ENCODE measurements at places on chromosomes 4 and X.
A peak's percentile ranks its signal among the peaks of the same experiment; 100 is the strongest.

- ATAC-seq = no peak
Observed at GRCh38 chr4:1471443-1472147, 65.4 kb upstream of the NKX1-1 start.

DNA sequence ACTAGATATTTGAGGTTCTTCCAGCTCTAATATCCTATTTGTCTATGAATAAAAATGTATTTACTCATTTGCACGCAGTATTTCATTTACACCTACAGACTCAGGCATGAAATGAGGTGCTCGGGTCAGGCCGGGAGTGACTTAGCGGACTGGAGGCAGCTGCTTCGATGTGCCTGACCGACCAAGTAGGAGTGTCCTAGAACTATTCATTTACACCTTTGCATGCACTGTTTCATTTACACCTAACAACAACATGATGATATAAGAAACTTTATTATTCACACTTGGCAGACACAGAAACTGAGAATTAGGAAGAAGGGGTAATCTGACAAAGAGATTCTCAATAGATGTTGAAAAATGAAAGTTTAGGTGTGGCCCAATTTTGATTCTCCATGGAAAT lies 28.7 kb upstream of the FAT1 start:
- ATAC-seq = no peak

- ATAC-seq = no peak
Observed at GRCh38 chr4:4711902-4712301, 147.6 kb upstream of the MSX1 start.

GRCh38 chr4:1511441-1512041 lies 105.3 kb upstream of the NKX1-1 start:
- ATAC-seq = peak; percentile 24

DNA sequence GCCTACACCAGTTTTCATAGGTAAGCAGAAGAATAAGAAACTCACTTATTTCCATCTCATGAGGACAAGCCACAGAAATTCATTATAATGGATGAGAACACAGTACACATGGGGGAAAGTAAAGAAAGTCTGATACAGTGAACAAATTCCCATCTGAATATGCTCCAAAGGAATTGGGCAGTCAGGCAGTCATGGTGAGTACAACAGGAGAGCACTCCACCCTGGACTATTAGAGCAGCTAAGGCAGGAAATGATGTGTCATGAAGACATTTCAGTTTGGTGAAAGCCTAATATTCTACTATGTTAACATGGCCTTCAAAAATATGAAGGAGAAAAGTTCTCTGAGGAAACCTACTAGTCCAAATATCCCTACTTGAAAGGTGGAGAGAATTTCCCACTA lies 92.0 kb upstream of the PRDX4 start:
- no peak for ATAC-seq

DNA sequence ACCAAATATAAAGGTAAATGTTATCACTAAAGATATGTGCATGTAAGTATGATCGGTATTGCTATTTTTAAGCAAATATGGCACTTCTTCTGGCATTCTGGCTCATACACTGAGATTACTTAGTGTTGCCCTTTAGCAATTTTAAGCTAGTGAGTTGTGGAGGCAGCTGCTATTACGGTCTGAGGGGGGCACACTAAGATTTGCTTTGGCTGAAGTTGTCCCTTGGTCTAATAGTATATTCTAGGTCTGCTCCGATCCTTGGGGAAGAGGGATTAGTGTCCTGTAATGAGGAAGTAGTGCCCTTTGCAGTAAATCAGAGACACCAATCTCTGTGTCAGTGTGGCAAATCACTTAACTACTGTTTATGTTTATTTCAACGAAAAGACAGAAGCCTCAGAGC lies 196.5 kb upstream of the FTHL17 start:
- no peak for ATAC-seq

GRCh38 chrX:65513610-65514009 lies 21.0 kb downstream of the LAS1L start:
- ATAC-seq = no peak

DNA sequence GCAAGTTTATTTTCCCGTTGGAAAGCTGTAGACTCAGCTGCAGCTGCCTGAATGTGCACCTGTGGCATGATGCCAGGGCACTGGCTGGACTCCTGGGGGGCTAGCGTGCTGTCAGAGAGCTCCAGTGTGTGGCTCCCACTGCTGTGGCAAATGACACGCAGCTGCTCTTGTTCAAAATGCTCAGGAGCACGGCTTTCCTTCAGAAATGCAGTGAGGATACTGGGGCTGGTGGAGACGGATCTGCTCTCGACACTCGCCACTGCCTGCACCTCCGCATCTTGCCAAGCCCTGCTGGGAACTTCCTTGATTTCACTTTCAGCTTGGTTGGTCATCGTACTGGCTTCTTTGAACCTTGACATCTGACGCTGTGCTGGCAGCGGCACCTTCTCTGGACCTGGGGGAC lies 58.7 kb downstream of the GPRIN3 start:
- no peak for ATAC-seq

- no peak for ATAC-seq
Observed at GRCh38 chrX:81336455-81337152, 134.7 kb downstream of the SH3BGRL start.

- ATAC-seq = no peak
Observed at GRCh38 chr4:158428242-158428641, 93.4 kb upstream of the RXFP1 start.

DNA sequence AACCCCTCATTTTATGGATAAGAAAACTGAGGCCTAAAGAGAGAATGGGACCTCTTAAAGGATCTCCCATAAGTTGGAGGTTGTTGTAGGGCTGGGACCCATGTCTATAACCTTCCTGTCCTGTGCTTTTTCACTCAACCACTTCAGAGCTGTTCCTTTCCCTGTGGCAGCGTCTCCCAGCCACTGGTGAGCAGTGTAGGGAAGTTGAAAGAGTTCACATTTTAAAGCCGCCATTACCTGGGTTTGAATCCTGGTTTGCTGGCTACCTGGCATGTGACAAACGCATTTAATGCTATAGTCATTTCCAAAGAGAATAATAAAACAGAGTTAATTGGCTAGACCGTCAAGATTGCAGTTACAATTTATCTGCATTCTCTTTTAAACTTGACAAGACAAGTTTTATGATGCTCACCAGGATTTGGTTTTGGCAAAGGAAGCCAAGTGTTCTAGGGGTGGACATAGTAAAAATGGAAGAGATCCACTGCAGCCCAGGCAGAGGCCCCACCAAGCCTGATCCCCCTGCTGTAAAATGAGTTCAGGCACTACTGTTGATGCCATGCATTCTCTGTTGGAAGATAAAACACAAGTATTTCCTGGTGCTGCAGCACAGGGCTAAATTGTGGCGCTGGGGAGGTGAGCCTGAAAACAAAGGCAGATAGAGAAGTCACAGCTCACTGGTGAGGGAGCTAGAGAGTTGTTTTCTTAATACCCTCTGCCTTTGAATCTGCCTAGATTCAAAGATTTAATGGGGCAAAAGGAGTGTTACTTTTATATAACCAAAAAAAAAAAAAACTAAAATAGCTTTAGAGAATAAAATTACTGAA lies 218.7 kb downstream of the NWD2 start:
- ATAC-seq = no peak

GRCh38 chr4:73308286-73308685 lies 49.7 kb upstream of the ANKRD17 start:
- no peak for ATAC-seq

DNA sequence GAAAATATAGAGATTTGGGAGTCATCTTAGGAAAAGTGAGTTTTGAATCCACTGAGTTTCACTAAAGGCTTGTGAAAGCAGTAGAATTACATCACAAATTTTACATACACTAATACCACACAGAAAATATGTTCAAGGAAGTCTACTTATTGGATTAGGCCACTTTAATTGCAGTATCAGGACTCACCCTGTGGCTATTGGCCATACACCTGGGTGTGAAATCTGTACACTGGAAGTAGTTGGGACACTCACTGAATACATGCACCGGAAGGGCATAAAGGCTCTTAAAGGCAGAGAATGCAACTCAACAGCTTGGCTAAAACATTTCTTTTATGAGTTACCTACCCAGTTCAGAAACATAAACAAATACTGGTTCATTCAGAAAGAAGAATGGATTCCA lies 19.8 kb downstream of the MAOB start:
- ATAC-seq = peak; percentile 77

- ATAC-seq = no peak
Observed at GRCh38 chr4:177283167-177283566, 26.5 kb upstream of the NEIL3 start.

DNA sequence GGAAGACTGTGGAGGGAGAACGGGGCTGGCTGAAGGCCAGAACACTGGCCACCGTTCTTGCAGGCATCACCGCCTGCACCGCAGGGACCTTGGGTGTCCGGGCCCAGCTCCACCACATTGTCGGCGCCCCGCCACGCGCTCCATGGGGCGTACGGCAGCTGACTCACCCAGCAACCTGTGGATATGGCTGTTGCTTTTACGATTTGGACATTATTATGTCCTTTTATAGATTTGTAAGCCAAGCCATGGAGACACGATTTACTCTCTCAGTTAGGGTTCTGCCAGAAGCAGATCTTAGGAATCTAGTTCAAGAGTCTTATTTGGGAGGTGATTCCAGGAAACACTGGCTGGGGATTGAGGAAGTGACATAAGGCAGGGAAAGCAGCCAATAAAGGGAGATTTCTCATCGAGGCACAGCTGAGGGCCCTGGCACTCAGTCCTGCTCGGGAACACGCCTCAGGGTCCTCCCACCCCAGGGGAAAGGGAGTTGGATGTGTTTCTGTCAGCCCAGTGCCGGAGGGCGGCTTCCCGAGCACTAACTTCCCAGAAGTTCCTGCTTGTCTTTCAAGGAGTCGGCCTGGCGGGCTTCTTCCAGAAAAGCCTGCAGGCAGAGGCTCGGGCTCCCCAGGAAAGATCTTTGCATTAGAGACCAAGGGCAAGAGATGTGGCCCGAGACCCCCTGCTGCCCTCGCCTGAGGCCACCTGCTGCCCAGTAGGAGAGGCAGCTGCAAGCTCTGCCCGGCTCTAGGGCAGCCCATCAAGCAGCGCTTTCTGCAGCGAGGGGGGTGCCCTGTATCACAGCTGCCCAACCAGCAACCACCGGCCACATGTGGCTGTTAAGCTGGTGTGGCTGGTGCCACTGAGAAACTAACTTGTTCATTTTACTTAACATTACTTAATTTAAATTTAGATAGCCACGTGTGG lies 52.9 kb downstream of the CRMP1 start:
- no peak for ATAC-seq

GRCh38 chrX:47191331-47191730 lies 2.3 kb upstream of the UBA1 start:
- peak; percentile 32 for ATAC-seq

GRCh38 chr4:146317783-146318182 lies 103.4 kb downstream of the REELD1 start:
- ATAC-seq = no peak

DNA sequence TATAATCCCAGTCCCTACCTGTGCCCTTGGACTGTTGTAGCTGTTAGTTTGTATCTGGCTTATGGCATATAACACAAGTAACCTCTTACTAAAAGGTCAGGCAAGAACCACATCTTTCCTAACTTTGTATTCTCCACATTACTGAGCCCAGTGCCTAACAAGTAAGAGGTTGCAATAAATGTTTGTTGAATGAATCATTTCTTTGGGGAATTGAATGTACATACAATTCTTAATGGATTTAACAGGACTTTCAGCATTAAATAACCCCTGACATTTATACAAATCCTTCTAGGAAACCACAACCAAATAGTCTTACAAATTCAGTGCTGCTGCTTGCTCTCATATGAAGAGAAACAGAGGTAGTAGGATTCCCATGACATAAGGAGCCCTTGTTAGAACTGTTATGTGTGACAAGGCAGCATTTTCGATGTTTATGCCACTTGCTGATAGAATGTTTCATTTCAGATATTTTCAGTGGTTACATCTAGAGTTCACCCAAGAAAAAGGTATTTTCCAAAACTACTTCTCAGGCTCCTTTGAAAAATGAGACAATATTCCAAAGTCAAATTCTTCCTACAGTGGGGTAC lies 62.0 kb downstream of the MBNL3 start:
- no peak for ATAC-seq

GRCh38 chrX:40987413-40987812 lies 97.8 kb upstream of the USP9X start:
- no peak for ATAC-seq

DNA sequence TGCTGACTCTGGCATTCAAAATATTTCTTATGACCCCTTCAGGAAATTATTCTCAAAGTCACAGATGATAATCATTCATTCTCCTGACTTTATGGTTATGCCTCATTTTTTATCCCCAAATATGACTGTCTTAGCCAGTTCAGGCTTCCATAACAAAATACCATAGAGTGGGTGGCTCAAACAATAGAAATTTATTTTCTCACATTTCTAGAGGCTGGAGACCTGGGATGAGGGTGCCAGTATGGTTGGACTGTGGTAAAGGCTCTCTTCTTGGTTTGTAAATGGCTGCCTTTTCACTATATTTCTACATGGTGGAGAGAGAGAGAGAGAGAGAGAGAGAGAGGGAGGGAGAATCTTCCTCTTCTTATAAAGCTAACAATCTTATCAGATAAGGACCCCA lies 20.5 kb downstream of the FRMD7 start:
- no peak for ATAC-seq

DNA sequence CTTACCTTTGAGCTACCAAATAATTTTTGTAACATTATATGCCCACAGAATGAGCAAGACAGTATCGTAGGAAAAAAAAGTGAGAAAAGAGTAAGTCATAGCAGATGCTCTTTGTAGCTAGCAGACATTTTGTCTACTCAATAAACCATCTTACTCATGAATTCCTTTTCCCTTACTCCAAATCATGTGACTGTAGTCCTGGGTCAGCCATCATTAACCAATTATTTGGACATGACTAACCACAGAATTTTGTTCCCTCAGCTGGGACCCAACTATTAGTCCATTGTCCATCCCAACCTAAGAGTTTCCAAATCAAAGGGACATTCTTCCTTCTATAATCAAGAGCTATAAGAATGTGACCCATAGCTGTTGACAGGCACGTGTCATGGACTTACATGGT lies 11.4 kb downstream of the UBE2D3 start:
- peak; percentile 58 for ATAC-seq

GRCh38 chrX:13383907-13384306 lies 64.1 kb upstream of the ATXN3L start:
- no peak for ATAC-seq
